A172 (cell line): ENCODE measurements at places on chromosomes 2 and 18.

DNA sequence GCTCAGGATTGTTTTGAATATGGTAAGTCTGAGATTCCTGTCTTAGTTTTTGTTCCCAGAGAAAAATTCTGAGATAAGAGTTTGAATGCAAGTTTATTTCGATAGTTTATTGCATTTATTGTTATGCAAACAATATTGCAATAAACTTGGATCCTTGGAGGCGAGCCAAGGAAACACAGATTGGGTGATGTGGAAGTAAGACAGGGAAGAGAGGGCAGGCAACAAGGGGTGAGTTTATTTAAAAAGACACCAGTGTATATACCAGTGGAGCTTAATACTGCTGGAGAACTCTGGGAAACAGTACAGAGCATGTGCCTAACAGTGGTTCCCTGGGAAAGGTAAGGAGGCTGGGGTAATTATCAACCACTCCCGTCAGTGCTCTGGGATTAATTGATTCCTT lies 87.5 kb upstream of the NEDD4L start:
- no peak for DNase-seq

DNA sequence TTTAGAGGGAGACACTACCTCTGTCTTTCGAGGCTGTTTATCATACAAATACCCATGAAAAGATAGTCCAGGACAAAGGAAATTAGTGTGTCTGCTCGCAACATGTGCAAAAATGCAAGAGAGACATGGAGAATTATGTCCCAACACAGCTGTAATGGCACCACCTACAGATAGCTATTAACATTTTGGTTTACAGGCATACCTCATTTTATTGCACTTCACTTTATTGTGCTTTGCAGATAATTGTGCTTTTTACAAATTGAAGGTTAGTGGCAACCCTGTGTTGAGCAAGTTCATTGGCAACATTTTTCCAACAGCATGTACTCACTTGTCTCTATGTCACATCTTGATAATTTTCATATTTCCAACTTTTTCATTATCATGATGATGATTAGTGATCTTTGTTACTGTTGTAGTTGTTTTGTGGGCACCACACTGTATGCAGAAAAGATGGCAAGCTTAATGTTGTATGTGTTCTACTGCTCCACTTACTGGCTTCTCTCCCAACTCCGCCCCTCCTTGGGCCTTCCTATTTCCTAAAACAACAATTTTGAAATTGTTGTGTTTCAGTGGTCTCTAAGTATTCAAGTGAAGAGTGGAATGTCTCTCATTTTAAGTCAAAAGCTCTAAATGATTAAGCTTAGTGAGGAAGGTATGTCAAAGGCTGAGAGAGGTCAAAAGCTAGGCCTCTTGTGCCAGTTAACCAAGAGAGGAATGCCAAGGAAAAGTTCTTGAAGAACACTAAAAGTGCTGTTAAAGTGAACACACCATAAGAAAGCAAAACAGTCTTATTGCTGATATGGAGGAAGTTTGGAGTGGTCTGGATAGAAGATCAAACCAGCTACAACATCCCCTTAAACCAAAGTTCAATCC lies 52.0 kb downstream of the ANKRD12 start:
- DNase-seq = no peak

- peak; percentile 57 for DNase-seq
These were observed 36.4 kb upstream of the ZCCHC2 start for GRCh38 chr18:62486290-62486964.

- DNase-seq = no peak
These were observed 45.7 kb downstream of the IMPA2 start for GRCh38 chr18:12027046-12027445.

- DNase-seq = no peak
These were observed 3.6 kb downstream of the ACP1 start for GRCh38 chr2:268323-268722.

GRCh38 chr2:15730545-15731212 lies 139.0 kb downstream of the DDX1 start:
- peak; percentile 89 for DNase-seq

- no peak for DNase-seq
These were observed 234.5 kb downstream of the RBM43 start for GRCh38 chr2:151027151-151027550.

DNA sequence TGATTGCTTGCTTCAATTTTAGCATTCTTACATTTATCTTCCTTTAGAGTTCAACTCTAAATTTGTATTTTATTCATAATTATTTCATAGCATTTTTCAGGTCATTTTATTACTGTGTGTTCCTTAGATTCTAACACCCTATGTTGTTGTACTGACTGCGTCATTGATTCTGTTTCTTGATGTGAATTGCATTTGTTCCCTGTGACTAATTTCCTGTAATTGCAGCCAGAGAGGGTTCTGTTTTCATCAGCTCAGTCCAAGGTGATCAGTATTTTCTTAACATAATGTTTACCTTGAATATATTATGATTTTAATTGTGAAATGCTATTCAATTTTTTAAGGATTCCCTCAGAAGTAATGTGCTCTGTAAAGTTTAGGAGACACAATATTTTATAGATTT lies 970.2 kb upstream of the PIK3C3 start:
- no peak for DNase-seq

- no peak for DNase-seq
These were observed 106.4 kb downstream of the EXOC6B start for GRCh38 chr2:72719416-72719815.

GRCh38 chr2:55802067-55802466 lies 108.4 kb upstream of the PNPT1 start:
- no peak for DNase-seq

DNA sequence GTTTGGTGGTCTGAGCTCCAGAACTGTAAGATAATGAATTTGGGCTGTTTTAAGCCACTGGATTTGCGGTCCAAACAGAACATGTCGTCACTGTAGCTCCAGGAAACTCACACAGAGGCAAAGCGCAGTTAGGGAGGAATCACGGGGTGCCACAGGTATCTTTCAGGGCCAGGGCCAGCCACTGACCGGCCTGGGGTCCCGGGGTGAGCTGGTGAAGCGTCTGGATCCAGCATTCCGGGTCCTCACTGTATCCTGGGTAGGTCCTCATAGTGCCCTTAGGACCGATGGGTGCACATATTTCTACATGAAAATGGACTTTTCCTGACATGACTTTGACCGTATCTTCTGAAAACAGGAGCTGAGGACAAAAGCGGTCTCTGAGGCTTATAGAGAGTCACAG lies 196.0 kb upstream of the HDAC4 start:
- DNase-seq = no peak

DNA sequence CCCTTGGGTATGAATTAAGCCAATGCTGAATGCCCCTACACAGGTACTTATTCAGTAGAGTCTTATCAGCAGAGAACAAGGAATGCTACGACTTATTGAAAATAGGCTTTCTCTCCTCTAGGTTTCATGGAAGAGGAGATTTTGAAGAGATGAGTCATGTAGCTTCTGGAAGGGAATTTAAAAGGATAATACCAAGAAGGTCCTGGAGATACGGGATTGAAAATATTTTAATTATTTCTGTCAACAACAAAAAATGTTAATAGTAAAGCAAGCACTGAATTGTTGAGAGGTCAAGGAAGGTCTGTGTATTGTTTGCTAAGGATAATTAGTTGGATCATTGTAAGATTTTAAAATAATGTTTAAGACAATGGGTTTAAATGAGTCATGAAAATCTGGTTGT lies 293.0 kb upstream of the SPHKAP start:
- DNase-seq = peak; percentile 47

GRCh38 chr2:199452260-199452990 lies 5.3 kb downstream of the SATB2 start:
- no peak for DNase-seq

DNA sequence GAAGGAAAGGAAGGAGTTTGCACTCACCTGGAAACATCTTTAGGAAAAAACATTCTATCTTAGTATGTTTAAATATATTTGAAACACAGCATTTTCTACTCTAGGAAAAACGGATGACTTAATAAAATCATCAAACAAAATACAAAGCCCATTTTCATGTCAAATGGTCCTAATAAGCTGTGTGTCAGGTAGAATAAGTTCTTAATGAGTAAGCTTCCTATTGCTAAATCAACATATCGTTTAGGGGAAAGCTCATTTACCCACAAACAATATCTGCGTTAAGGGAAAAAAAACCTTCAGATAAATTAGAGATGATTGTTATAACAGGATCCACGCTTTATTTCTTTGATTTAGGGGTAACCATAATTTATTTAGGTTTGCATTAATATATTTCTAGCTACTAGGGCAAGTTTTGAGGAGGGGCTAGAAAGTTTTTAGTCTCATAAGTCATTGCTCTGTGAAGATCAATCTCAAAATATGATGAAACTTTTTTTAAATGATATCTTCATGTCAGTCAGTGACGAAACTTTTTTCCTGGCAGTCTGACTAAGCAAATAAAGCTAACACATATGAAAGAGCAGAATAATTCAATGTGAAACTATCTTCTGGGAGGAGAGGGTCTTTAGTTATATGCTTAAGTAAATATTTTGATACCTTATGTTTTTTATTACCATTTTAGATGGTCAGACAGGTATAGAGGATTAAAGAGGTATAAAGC lies 147.1 kb downstream of the WDSUB1 start:
- no peak for DNase-seq

DNA sequence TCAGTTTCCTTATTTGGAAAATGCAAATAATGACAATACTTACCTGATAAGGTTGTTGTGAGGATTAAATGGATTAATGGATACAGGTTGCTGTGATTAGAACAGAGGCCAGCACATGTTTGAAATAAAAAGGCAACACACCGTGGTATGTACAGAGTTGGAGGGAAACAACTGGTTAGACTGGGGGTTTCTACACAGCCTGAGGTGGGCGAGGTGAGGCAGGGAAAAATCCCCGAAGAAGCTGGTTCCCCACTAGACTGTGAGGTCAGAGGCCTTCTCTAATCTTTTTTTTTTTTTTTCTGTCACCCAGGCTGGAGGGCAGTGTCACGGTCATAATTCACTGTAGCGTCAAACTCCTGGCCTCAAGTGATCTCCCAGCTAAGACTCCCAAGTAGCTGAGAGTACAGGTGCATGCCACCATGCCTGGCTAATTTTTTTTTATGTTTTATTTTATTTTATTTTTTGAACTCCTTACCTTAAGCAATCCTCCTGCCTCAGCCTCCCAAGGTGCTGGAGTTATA lies 1.2 kb upstream of the E2F6 start:
- DNase-seq = no peak

DNA sequence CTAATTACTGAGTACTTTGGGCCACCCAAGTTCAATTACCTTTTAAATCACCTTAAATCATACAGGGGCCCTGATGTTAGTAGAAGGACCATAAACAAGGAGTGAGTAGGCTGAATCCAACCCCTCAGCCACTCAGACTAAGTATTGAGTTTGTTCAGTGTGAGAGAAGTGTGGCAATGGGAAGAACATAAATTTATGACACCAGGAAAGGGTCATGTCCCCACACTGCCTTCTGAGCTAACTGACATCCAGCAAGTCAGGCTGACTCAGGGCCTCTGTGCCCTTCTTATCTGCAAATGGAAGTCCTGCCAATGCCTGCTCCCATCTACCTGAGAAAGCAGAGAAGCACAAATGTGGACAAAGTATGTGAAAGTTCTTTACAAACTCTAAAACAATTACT lies 12.9 kb downstream of the PLEKHM3 start:
- DNase-seq = peak; percentile 28

DNA sequence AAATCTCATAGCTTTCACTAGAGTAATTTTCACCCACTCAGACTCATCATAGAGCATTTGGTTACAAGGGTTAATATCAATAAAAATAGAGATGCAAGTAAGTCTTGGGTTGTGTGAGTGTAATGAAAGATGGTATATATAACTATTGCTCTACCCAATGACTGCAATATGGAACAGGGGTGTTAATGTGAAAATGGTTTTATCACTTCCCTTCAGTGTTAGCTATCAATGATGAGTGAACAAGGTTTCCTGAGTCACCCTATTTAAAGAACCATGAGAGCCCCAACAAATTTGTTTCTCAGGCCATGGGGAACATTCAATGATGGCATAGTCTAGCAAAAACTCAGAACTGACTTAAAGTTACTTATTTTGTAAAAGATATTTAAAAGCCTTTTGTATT lies 1133.6 kb upstream of the ZEB2 start:
- DNase-seq = no peak

GRCh38 chr18:23536204-23536603 lies 32.9 kb downstream of the RMC1 start:
- no peak for DNase-seq

- no peak for DNase-seq
These were observed 39.7 kb downstream of the DHX57 start for GRCh38 chr2:38835990-38836389.

GRCh38 chr18:79064228-79064627 lies 5.0 kb upstream of the ATP9B start:
- no peak for DNase-seq

GRCh38 chr2:99317161-99317872 lies 16.3 kb upstream of the LYG1 start:
- DNase-seq = no peak

- peak; percentile 63 for DNase-seq
These were observed 37.3 kb downstream of the PRKRA start for GRCh38 chr2:178413472-178414265.

GRCh38 chr2:231795525-231796327 lies 9.5 kb downstream of the COPS7B start:
- peak; percentile 90 for DNase-seq

- peak; percentile 53 for DNase-seq
These were observed 40.5 kb upstream of the NABP1 start for GRCh38 chr2:191637182-191638078.

GRCh38 chr2:3414133-3414860 lies 34.8 kb downstream of the TRAPPC12 start:
- no peak for DNase-seq

- peak; percentile 20 for DNase-seq
These were observed 52.9 kb upstream of the IMP4 start for GRCh38 chr2:130289780-130290179.

DNA sequence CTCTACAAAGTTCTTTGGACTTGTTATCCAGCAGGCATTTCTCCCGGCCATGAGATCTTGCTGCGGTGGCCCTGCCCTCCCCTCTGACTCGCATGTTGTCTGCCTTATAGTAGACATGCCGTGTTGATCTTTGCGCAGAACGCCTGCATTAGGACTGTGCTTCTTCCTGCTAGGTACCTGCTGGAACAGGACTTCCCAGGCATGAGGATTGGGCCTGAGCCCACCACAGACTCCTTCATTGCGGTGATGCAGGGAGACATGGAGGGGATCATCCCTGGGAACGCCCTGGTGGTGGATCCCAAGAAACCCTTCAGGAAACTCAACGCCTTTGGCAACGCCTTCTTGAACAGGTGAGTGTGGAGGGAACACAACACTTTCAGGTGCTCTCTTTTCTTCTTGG lies 10.1 kb downstream of the EHD3 start:
- no peak for DNase-seq

DNA sequence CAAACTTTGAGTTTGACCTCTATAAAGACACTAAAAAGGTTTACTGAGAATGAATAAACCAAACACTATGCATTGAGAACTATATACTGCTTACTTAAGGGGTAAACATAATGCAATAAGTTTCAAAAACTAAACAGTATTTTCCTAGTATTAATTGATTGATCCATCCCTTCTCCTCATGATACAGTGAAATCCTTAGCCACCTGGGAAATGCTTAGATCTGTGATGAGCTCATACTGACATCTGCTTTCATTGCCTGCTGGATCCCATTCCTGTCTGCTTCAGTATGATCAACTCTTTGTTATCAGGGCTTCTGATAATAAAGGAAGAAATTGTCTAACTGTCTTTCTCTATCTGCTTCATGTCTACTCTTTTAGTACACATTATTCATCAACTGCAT lies 74.9 kb upstream of the UBE2E3 start:
- no peak for DNase-seq

- no peak for DNase-seq
These were observed 141.8 kb downstream of the HRH4 start for GRCh38 chr18:24602201-24602600.
